ENCODE measurements at places on chromosomes 3 and 15.

GRCh38 chr3:138082085-138082991 is 33.1 kb downstream of the DZIP1L start:
- peak; percentile 67 for DNase-seq

DNA sequence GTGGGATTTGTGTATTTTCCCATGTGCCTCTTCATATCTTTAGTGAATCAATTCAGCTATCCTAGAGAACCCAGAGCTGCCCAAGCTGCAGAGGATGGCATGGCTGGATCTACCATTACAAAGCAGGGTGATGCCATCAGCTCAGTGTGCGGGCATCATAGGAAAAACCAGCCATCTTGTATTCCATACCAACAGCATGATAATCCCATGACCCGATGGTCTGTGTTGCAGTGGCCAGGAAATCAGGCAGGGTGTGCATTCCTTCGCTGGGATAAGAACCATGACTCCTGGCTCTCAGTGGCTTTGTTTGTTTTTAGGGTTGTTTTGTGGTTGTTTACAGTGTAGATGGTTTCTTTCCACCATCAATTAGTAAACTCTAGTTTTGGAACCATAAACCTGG is 36.0 kb downstream of the ARHGAP31 start:
- no peak for DNase-seq

- no peak for DNase-seq
Measured at GRCh38 chr3:31422237-31422636, 110.5 kb upstream of the STT3B start.

DNA sequence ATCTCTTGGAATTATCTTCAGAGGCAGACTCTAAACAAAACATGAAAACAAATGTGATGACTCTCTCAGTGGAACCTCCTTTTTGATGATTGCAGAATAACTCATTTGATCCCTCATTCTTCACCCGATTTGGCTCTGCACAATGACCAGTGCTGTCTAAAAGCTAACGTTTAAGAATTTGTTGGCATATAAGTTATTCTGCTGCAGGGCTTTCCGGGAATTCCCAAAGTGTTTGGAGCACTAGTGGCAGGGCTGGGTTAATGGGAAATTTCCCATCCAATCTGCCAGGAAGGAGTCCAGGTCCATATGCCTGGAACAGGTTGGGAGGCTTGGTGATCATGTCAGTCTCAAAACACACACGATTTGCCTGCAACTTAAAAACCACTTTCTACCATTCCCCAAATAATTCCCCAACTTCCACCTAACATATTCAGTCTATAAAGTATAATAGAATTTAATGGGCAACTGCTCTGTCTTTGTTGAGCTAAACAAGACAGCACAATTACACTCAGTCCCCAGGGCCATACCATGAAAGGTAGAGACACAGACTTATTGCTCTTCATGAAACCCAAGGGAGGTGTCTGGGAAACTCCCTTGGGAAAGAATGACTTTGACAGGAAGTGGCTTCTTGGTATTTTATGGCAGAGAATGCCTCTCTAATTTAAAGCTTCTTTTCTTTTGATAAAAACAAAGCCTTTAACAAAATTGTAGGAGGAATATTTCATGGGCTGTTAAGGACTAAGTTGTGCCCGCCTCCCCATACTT is 38.0 kb downstream of the ARRDC4 start:
- peak; percentile 14 for DNase-seq

DNA sequence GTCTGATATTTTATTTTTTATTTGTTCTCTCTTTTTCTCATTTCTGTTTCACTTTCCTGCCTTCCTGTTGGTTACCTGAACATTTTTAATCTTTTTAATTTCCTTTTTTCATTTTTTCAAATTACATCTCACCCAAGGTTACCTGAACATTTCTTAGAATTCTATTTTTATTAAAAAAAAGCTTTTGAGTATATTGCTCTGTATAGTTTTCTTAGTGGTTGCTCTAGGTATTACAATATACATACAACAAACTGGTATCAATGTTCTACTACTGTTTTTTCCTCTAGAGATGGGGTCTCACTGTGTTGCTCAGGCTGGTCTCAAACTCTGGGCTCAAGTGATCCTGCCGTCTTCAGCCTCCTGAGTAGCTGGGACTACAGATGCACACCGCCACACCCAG is 79.4 kb downstream of the DHX30 start:
- no peak for DNase-seq

DNA sequence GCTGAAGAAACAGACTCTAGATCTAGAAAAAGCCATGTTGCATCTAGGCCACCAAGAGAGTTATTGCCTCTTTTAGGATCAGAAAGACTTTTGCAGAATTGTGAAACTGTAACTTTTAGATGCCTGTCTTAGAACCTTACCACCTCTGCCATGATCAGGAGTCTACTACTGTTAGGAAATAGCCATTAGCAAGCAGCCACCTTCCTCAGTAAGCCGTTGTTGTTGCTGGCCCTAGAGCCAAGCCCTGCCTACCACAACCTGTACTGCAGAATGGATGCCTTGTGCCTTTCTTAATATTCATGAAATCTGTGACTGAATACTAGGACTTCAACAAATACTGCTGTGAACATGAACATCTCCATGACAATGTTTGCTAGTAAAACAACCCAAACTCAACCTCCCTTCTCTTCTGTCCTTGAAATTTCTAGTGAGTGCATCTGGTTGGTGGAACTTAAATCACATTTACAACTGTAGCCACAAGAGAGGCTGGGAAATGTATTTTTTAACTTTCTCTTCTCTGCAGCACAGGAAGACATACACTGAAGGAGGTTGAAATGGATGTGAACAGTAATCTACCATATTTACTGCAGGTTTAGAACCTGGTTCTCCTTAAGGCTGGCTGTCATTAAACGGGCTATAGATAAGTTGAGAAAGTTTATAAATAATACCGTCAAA is 20.7 kb downstream of the RASA2 start:
- no peak for DNase-seq

DNA sequence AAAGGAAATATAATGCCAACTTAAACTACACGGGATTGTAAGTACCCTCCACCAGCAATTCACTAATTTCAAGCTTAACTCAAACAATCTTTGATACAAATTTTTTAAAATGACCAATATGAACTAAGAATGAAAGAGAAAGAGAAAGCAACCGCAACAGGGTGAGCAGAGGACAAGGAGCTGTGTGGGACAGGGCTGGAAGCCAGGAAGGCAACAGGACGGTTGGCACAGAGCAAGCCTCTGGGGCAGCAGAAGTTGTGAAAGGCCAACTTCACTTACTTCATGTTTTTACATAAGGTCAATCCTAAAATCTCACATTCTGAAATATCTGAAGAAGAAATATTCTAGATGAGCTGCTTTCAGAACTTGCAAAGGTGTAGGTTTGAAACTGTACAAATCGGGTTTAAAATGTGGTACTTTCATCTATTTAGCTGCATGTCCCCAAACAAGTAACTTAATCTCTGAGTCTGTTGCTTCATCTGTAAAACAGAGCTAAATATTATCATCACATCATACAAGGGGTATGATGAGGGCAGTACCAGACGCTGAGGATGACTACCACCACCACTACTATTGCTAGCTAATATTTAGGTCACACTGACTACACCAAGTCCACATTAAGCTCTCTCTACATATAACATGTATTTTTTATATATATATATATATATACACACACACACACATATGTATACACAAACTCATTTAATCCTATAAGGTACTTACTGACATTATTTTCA is 101.7 kb downstream of the IGSF11 start:
- DNase-seq: no peak

GRCh38 chr15:69576035-69576526 is 123.5 kb downstream of the RPLP1 start:
- no peak for DNase-seq

DNA sequence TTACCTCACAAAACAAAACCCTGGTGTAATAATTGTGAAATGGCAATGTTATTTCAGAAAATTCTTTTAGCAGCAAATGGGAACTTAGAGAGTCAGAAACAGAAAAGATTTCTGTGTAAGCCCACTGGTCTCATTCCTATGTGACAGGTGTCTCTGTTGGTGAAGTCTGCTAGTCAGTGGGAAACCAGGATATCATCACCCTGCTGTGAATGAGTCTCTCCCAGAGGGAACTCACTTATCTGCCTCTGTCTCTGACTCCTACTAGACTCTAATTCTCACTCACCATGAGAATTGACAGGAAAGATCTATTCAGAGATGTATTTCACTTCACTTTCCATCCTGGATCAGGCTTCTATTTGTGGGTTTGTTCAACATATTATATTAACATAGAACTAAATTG is 266.0 kb downstream of the EPHA3 start:
- no peak for DNase-seq

GRCh38 chr3:177300039-177300833 is 103.0 kb upstream of the TBL1XR1 start:
- peak; percentile 9 for DNase-seq

DNA sequence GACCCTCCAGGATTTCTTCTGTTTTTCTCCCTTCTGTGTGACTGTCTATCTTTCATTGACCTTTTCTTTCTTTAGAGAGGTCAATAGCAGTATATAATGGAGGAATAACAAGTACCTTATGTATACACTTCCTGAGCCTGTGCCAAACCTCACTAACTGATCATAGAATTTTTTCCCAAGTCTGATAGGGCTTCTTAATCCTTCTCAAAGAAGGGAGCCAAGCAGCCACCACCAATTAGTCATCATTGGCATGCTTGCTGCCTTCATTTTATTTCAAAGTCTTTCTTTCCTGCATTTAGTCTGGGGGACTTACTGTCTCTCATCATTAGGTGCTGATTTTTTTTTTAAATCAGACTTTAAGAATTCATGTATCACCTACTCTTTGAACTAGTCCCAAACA is 327.0 kb downstream of the FEZF2 start:
- DNase-seq: peak; percentile 16

Measured in HFFc6 (cell line).